ENCODE measurements at places on chromosomes 7 and 10.
A peak's percentile ranks its signal among the peaks of the same experiment; 100 is the strongest.

GRCh38 chr10:122565766-122566206, 5.2 kb downstream of the DMBT1 start:
- no peak for ATAC-seq

GRCh38 chr10:483261-483660, 206.2 kb downstream of the DIP2C start:
- no peak for ATAC-seq

- ATAC-seq: no peak
Observed at GRCh38 chr7:10707519-10707918, 266.2 kb upstream of the PHF14 start.

- no peak for ATAC-seq
Observed at GRCh38 chr7:23971031-23971430, 261.0 kb downstream of the STK31 start.

DNA sequence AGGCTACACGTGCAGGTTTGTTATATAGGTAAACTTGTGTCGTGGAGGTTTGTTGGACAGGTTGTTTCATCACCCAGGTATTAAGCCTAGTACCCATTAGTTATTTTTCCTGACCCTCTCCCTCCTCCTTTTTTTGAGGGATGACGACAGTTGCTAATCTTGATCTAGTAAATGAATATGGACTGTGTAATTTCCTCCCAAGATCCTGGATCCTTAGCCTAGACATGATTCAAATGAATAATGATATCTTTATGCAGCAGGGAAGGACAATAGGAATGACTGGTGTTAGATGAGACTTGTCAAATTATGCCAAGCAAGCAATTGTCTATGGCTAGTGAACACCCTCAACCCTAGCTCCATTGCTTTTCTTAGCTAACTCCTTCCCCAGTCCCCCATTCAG, 156.2 kb downstream of the PLPP4 start:
- ATAC-seq: no peak

DNA sequence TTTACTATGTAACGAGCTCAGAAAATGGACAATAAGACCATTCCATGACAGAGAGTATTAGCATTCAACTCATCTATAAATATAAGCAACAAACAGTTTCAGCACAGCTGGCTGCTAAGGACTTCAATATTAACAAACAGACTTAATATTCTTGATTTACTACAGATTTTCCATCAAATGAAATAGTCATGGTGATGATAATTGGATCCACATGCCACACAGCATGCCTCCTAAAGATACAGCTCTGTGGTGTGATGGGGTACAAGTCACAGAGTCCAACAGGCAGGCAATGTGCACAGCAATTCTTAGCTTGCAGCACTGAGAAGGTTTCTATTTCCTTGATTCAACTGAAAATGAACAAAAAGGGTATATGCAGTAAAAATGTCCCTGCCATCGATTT, 54.0 kb downstream of the DOCK4 start:
- ATAC-seq: no peak

DNA sequence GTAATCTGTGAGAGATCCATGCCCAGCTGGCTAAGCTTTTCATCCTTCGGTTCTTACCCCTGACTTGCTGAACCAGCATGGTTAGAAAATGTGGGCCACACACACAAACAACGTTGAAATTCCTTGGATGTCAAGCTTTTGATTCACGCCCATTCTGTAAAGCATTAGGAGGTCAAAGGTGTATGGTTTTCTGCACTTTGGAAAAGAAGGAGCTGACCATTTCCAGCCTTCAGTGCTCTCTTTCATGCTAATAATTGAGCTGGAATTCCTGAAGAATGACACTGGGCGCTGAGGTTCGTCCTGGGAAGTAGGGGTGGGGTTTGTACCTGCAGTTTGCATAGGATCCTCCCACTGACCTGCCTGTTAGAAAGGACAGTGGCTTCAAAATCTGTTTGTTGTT, 23.1 kb downstream of the KLF6 start:
- ATAC-seq: no peak

DNA sequence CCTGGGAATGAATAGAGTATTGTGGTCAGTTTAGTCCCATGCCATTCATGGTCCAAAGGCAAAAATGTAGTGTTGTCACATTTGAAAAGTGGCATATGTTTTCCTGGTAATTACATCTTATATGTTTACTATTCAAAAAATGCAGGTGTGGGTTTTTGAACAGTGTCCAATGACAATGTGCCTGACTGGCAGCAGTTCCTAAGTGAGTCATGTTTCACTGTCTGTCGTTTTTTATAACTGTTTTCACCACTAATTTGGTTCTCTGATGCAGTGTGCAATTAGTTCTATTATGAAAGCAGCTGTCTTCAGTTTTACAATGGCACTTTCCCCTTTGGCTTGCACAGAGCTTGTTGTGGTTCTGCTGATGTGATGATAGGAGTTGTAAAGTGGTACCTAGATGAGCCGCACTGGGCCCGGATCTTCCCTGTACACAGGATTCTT, 162.3 kb downstream of the SEM1 start:
- ATAC-seq: no peak

GRCh38 chr7:131385039-131385605, 57.4 kb downstream of the MKLN1 start:
- ATAC-seq: no peak

- no peak for ATAC-seq
Observed at GRCh38 chr10:1199345-1199673, 143.1 kb downstream of the WDR37 start.

- no peak for ATAC-seq
Observed at GRCh38 chr7:110669410-110669809, 421.5 kb upstream of the LRRN3 start.

GRCh38 chr10:57628592-57629284, 639.0 kb downstream of the IPMK start:
- ATAC-seq: no peak

DNA sequence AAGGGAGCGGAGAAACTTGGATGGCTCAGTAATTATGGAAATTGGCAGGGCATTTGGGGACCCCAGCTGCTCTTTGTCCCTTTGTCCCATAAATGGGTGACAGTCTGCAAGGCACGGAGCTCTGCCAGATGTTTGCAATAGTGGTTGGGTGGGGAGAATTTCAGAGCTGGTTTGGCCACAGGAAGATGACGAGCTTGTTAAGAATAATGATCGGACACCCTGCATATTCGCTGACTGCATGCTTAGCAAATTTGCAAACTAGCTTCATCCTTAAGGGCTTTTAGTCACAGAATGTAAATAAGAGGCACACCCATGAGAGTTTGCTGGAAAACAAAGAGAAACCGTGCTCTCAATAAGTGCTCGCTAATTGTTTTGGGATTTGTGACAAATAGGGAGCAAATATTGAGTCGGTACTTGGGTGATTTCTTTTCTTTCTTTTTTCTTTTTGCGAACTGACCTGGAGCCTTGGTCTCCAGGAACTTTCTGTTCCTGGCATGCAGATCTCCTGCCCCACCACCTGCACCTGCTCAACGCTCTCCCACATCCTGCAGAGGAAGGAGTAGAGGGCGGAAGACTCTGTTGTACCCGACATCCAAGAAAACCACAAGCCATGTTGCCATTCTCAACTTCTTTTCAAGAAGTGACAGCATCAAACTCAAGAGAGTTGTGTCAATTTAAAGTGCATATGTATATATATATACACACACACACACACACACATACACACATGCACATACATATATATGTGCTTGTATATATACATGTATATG, 238.9 kb downstream of the CAMK1D start:
- ATAC-seq: peak; percentile 76

- ATAC-seq: no peak
Observed at GRCh38 chr7:4178416-4178815, 503.7 kb upstream of the FOXK1 start.

- ATAC-seq: no peak
Observed at GRCh38 chr7:98681511-98681910, 64.4 kb downstream of the NPTX2 start.

GRCh38 chr7:43721193-43721806, 8.0 kb downstream of the COA1 start:
- no peak for ATAC-seq

GRCh38 chr10:122466951-122467381, 5.6 kb downstream of the HTRA1 start:
- ATAC-seq: no peak

DNA sequence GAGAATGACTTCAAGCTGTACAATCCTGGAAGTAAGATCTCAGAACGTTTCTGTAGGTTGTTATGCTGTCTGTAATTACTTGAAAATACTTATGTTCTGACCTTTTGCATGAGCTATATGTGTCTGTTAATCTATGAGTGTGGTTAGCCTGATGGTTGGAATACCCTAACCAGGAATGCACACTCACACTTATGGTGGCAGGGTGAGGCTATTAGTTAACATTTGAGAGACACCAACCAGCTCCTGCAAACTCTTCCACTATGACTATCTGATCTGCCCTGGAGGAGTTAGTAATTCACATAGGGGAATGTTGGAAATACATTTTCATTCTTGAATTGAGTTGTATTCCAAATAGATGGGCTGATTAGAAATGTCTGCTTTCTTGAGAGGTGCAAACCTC, 450.3 kb downstream of the INHBA start:
- no peak for ATAC-seq

GRCh38 chr10:125160856-125161706, 718 bp upstream of the CTBP2 start:
- no peak for ATAC-seq

GRCh38 chr7:28702171-28702570, 256.0 kb downstream of the TRIL start:
- ATAC-seq: no peak

GRCh38 chr10:132044803-132045202, 20.9 kb upstream of the JAKMIP3 start:
- no peak for ATAC-seq

DNA sequence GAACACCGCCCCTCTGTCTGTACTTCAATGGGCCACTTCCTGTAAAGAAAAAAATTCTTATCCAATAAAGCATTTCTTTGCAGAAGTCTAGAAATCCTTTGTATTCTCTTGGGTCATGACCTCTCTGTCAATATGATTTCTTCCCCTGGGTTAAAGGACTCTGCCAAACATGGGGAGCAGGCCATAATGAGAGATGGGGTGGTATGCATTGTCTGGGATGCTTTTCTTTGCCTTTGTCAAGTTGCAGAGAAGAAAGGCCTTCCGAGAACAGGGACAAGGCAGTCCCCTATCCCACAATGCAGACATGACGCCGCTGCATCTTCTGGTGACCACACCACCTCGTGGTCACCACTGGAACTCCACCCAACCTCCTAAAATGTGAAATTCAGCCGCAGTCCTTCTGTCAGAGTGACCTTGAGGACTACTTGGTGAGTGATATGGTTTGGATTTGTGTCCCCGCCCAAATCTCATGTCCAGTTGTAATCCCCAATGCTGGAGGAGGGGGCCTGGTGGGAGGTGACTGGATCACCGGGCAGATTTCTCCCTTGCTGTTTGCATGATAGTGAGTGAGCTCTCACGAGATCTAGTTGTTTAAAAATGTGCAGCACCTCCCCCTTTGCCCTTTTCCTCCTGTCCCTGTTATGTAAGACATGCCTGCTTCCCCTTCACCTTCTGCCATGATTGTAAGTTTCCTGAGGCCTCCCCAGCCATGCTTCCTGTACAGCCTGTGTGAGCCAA, 15.2 kb upstream of the FRMPD2 start:
- ATAC-seq: peak; percentile 64

DNA sequence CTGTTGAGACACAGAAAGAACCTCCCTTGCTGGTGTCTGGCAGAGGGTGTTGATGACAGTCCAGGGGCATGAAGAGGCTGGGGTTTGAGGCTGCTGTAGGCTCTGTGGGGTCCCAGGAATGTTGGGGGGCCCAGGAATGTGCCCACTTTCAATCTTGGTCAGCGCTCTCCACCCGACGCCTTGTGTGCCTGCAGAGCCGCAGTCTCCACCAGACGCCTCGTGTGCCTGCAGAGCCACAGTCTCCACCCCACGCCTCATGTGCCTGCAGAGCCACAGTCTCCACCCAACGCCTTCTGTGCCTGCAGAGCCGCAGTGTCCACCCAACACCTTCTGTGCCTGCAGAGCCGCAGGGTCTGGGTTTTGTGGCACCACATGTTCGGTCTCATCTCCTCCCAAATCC, 84.0 kb downstream of the ADARB2 start:
- no peak for ATAC-seq

DNA sequence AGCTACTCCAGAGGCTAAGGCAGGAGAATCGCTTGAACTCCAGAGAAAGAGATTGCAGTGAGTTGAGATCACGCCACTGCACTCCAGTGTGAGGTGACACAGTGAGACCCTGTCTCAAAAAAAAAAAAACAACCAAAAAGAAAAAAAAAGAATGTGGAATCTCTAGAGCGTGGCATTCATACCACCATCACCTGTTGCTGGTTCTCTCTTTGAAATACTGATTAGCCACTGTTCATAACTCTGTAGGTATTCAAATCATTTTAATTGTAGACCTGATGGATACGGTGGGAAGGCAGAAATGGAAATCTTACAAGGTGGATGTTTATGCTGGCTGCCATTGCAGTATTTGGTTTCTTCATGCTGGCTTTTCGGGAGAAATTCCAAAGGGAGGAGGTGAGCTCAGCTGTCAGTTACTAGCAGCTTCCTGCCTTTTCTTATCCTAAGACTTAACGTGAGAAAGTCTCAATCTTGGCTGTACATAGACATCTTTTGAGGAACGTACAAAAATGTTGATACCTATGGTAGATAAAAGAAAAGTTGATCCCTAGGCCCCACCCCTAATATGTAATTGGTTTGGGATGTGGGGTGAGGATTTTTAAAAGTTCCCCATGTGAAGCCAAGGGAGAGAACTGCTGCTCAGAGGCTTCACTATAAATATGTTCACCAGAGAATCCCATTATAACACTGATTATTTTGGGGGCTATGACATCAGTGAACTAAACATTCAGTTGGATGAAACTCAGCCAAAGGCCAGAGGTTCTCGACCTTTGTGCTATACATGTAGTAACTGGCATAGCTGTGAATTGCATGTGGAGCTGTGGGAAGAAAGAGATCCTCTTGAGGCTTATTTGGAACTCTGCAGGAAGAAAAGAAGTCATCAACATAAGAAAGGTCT, 26.9 kb upstream of the MKLN1 start:
- no peak for ATAC-seq

DNA sequence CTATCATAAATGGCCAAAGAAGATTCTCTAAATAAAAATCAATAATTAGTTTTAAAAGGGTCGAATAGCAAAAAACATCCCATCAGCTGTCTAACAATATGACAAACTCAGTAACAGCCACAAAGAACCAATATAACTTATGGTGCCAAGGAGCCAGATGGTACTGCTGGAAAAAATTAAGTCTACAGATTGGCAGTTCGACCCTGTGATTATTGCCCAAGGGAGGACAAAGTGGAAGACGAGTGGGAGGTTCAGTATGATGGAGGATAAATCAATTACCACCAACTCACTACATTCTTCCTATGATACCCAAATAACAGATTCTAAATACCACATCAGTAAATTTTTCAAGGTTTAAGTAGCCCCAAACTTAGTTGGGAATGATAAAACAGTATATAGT, 49.0 kb downstream of the SKAP2 start:
- no peak for ATAC-seq

GRCh38 chr7:5694912-5695726, 86.3 kb downstream of the RNF216 start:
- ATAC-seq: peak; percentile 76

GRCh38 chr7:143448429-143448828, 5.2 kb downstream of the TAS2R60 start:
- no peak for ATAC-seq

Data from activated T-helper 17 cell treated with anti-CD3 and anti-CD28 coated beads, Interleukin-2, amount 50 U/mL, for 72 hours (primary cell).